Stimulated activated CD4-positive, alpha-beta T cell treated with anti-CD3 and anti-CD28 coated beads, Interleukin-2, amount 100 ng/mL, for 48 hours (primary cell): ENCODE measurements at places on chromosomes 12 and 14.

DNA sequence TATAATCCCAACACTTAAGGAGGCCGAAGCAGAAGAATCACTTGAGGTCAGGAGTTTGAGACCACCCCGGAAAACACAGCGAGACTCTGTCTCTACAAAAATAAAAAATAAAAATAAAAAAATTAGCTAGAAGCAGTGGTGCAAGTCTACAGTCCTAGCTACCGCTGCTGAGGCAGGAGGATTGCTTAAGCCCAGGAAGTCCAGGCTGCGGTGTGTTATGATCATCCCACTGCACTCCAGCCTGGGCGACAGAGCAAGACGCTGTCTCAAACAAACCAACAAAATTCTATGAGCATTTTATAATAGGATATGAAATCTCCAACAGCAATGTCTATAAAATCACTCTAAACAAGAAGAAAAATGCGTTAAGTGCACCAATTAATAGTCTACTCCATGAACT is 75.3 kb downstream of the PPP1R12A start:
- DNase-seq = no peak

DNA sequence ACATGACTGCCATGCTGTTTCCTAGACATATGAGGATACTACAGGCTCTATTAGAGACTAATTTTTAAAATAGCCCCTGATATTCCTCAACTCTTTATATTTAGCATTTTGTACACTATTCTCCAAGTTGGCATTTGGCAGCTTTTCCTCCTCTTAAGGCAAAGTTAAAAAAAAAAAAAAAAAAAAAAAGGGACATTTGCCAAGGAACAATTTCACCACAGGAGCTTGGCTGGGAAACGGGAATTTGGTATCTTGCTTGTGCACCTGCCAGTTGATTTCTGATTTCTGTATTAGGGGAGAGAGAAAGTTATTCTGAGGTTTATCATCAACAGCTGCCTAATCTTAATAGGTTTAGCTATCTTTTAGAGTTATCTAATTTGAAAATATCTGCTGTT is 87.2 kb downstream of the CAND1 start:
- no peak for DNase-seq

DNA sequence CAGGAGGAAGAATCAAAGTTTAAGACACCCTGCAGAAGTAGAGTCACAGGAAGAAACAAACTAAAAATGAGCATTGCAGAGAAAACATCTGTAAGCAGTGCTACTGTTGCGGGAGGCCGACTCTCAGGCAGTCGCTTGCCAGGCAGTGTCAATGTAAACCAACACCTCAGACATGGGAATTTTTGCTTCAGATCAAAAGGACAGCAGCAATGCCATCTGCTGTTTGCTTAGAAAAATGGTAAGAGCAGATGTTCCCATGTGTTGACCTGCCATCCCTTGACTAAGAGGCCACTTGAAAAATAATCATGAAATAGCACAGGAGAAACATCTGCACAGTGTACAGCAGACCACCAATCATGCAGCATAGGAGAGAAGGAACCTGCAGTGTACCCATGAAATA is 196.6 kb downstream of the SLC25A21 start:
- no peak for DNase-seq

GRCh38 chr14:90607141-90607540 is 209.1 kb downstream of the TTC7B start:
- no peak for DNase-seq

DNA sequence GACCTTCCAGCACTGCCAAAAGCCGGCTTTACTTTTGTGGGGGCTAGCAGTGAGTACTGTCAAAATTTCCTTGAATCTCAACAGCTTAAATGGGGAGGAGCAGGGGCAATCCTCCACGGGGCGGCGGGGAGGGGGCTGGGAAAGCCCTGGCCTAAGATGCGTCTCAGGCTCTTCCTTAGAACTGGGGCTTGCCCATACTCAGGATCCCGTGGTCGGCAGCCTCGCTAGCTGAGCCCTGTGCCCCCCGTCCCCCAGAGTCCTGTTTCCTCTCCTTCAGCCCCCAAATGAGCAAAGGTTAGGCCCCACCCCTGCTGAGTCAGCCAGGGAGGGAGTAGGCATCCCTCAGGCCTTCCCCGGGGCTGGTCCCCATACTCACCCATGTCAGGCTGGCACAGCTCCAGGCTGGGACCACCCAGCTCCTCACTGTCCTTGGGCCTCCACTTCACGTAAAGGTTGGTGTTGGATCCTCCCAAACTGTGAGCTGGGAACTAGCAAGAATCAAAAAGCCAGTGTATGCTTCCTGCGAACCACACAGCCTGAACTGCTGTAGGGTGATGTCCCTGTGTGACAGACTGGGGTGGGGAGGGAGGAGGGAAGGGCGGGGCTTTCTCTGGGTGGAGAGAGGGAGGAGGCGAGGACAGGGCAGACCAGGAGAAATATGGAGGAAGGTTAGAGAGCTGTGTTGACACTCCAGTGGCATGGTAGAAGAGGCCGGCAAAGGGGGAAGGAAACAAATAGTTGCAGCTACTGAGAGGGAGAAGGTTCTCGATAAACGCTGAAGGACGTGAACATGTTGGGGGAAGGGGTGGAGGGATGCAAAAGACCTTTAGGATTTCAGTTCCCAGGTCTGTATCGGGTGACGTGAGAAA is 5.9 kb upstream of the BAZ2A start:
- peak; percentile 81 for DNase-seq

GRCh38 chr14:95480109-95480886 is 36.2 kb downstream of the SYNE3 start:
- peak; percentile 32 for DNase-seq

DNA sequence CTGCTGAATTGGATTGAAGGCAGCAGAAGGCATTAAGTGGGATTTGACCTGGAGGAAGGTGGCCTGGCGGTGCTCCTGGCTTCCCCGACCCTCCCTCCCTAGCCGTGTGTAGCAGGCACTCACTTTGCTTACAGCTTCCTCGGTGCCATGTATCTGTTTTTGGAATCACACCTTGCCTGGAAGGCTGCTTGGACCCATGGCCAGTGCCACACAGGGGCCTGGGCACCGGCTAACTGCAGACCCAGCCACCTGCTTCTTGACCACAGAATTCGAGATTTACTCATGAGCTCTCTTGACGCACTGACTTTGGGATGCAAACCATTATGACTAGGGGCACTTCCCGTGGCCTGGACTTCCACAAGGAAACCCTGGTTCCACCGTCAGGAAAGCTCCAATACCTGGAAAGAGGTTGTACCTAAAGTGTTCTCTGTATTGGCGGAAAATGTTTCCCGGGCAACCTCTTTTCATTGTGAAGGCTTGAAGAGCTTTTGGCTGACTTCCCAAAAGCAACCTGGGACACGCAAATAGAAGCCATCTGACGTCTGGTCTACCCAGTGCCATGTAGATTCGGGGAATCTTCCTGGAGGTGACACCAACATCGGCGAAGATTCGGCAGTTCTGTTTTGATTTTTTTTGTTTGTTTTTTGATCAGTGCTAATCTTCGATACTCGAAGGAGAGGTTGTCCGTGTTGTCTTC is 125.6 kb upstream of the RTL1 start:
- no peak for DNase-seq

DNA sequence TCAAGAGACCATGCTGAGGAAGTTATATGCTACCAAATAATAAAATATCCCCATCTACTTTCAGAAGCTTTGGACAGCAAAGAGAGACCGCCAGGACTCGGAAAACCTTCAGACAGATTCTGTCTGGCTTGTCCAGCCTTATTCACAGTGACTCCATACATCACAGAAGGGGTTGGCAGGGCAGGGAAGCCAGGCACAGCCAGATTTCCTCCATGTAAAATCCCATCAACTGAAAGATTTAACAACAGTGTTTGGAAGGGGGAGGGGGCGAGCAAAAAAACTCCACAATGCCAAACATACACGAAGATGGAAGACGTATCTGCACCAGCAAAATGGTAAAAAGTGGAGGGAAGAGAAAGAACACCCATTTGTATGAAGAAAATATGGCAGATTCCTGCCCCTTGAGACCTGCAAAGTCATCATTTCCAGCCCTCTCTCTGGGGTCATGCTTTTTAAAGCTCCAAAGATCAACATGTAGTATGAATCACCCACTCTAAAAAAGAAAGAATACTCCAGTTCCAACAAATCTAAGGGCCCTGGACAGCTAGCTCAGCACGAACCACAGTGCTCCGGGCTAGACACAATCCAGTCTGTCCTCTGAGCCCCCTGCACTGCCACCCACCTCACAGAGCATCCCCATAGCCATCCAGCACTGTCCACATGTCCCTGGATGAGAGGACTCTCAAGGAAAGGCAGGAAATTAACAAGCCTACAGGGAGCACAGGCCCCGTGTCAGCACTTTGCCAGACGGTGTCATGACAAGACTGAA is 116.4 kb downstream of the DICER1 start:
- no peak for DNase-seq

DNA sequence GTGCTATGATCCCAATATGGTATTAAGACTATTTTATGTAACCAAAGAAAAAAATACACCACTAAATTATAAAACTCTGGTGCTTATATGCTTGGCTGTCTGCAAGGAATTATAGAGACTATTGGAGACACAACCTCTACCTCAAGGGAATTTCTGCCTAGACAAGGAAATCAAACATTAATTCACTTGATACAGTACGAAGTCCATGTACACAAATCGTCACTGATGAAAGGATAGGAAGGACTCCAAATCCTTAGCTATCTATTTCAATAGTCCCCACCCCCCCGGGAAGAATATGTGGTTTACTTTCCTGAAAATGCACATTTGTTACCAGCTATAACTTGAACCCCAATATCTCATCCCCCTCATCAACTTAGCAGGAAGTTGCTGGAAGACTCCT is 21.9 kb downstream of the RTN1 start:
- no peak for DNase-seq

DNA sequence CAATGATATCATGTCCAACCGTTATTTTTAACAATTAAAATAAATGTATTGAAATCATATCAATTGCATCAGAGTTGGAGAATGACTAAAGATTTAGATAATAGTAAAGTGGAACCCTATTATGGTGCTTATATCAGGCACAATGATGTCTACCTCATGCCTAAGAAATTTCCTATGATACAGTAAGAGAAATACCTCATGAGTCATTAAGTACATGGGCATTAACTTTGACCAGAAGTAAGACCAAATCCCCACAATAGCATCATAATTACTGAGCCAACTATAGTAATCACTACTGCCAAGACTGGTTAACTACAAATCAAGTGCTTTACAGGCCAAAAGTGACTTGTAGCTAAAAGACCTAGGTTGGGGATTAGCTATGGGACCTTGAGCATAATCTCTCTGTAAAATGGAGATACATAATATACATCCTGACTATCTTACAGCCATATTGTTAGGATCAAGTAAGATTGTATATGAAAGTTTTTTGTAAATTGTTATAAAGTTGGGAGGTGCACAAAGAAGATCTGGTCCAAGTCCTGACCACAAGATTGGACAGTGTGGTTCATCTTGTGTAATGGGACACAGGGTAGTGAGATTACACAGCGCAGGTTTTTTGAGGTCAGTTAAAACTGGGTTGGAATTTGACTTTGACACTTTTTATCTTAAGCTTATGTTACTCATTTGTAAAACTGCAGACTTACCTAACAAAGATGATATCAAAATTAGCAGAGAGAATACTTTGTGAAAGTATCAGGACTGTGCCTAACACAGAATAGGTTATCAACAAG is 60.5 kb downstream of the ERGIC2 start:
- no peak for DNase-seq

DNA sequence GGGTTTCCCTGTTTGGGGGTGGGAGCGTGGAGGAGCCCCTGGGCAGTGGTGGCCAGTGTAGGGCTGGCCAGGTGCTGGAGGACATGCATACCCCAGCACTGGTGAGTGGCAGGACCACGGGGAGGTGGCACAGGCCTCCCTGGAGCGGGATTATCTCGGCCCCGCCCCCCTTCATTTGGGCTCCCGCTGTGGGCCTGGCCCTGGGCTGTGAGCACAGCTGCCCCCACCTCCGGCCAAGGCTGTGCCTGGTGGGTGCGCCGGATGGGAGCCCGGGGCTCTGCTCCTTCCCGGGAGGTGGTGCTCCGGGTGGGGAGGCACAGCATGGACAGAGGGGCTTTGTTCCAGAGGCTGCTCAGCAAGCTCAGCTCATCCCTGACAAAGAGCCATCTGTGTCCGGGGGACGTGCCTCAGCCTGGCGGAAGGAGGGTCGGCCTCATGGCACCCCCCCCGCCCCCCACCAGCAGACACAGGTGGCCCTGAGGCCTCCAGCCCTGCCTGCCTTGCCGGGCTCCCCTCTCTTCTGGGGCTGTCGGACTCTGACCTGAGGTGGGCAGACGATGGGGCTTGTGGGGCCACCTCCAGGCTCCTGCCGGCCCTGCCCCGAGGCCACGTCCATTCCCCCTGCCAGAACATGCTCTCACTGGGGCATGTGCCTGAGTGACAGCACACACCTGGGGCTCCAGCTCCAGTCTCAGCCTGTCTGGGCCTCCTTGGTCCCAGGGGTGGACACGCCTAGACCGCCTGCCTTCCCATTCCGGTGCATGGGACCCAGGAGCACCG is 8.4 kb downstream of the TEDC1 start:
- no peak for DNase-seq

DNA sequence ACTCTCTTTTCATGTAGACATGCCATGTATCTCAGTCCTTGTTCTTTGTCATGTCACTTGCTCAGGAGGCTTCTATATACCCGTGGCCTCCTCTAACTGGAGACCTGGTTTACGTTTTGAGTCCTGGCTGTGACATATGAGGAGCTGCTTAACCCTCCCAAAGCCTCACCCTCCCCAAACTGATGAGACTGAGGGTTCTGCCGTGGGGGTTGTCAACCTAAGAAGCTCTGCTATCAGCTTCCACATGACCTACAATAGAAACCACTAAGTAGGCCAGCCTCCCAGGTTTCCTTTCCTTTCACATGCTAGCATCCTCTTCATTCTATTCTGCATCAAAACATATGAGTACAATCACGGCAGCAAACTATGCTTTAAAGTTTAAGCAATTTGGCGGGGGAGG is 76.8 kb upstream of the WSCD2 start:
- DNase-seq = no peak

GRCh38 chr12:64522807-64523206 is 70.9 kb downstream of the TBK1 start:
- no peak for DNase-seq

GRCh38 chr12:105319691-105320209 is 10.7 kb upstream of the C12orf75 start:
- DNase-seq = no peak

DNA sequence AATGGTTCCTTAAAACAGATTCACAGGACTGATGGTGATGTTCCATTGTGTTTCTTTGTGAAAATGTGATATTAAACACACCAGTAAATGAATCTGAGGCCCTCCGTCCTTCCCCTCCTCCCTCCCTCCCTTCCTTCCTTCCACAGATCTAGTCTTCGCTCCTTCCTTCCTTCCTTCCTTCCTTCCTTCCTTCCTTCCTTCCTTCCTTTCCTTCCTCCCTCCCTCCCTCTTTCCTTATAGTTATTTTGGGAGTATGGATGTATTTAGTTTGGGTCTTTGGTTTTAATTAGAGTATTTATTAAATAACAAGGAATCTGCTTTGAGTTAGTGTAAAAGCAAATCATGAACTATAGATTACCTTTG is 410.8 kb downstream of the PCNX1 start:
- no peak for DNase-seq
